ENCODE measurements at places on chromosomes 13 and 19. TPM values are rescaled to one million over a fixed set of nuclear protein-coding genes. Genes with fewer than 3 reads are reported as not detected.

ZNF253 gene
- total RNA-seq: 10.6 TPM

GRCh38 chr19:55656988-55657747, 2.3 kb downstream of the U2AF2 start:
- H3K36me3 ChIP-seq: peaks cover 15% of the 10 kb centered on the region
- no peak for DNase-seq
- peak overlapping the region; percentile 85 for H3K4me3 ChIP-seq
- H3K4me1 ChIP-seq: peaks cover 24% of the 10 kb centered on the region
- H3K27me3 ChIP-seq: no peaks in the 10 kb centered on the region

DNA sequence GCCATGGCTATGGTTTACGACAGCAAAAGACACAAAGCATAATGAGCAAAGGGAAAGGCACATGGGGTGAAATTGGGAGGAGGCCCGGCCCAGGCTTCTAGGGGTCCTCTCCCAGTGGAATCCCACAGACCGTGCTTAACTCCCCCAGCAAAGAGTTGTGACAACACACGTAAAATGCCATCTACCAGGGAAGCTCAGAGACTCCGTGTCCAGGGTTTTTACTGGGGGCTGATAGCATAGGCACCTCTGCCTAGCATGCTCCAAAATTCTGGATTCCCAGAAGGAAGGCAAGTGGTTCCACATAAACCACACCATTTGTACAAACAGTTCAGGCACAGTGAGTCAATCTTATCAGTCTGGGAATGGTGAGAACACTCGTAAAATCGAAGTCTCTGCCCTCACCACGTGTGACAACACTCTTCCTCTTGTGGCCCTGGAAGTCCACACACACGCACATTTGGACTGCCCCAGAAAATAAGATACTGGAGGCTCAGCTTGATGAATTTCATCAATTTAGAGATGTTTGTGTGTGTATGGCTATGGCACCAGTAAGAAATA, 34.9 kb downstream of the RHPN2 start:
- H3K36me3 ChIP-seq: peaks cover 5% of the 10 kb centered on the region
- H3K4me3 ChIP-seq: no peak overlapping the region
- DNase-seq: no peak

- DNase-seq: no peak
- no peaks in the 10 kb centered on the region for H3K4me1 ChIP-seq
- H3K36me3 ChIP-seq: peaks cover 8% of the 10 kb centered on the region
- no peaks in the 10 kb centered on the region for H3K27me3 ChIP-seq
- H3K27ac ChIP-seq: no peak overlapping the region
These were observed 9.0 kb downstream of the ZNF808 start for GRCh38 chr19:52536448-52536800.

Measured in HepG2 (cell line).